ENCODE measurements at places on chromosomes 7 and 10.

GRCh38 chr10:108421266-108421665, 1256.8 kb upstream of the SORCS1 start:
- DNase-seq, result no peak

- no peak for DNase-seq
Measured at GRCh38 chr7:133805426-133805825, 321.7 kb upstream of the LRGUK start.

DNA sequence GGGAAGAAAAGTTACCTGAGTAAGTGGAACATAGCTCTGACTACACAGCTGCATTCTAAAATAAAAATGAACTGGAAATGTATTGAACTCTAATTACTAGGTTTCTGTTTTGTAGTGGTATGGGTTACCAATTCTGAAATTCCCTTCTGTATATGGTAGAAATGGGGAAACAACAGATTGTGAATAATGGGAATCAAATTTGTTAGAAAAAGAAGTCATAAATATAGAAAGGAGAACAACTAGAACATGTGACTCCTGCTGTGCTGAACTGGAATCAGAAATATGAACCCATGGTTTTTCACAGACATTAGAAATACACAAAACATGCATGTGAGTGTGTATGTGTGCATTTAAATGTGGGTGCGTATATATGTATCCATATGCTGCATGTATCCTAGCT, 27.0 kb downstream of the MCMBP start:
- DNase-seq, result no peak

DNA sequence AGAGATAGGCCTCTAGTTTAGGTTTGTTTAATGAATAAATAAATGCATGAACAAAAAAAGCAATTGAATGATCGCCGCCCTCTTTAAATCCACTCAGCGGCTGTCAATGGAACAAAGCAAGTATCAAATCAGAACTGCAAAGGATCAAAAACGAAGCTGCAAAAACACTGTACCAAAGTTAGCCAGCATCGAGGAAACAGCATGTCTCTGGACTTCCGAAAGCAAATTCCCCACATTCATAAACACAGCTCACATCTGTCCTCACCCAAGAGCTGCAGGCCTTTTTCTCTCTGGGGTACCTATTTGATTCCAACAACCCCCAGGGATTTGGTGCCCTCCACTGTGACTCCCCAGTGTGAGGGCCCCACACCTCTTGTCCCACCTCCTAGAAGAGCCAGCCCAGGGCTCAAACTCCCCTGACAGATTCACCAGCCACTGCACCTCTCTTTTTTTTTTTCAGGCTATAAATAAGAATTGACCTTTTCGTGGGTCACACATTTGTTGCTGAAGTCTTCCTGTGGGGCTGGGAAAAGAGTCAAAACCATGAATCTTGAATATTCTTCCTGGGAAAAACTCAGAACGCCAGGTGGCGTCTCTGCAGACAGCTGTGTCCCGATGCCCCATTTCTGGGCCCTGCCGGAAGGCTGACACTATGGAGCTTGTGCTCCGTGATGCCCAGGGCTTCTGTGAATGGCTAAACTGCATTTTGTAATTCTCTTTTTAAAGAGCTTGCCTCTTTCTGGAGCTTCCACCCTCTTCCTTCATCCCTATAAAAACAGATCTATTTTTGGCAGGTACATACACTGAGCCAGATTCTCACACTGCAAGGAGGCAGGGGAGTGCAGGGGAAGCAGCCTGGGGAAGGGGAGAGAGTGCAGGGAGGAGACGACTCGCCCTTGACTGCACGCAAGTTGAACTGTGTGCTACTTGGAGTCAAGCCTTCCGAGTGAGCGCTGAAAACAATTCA, 51.7 kb downstream of the HSPA12A start:
- no peak for DNase-seq

- no peak for DNase-seq
Measured at GRCh38 chr10:29623797-29624196, 11.0 kb downstream of the SVIL start.

GRCh38 chr7:128135159-128135514, 103.9 kb upstream of the LRRC4 start:
- no peak for DNase-seq

DNA sequence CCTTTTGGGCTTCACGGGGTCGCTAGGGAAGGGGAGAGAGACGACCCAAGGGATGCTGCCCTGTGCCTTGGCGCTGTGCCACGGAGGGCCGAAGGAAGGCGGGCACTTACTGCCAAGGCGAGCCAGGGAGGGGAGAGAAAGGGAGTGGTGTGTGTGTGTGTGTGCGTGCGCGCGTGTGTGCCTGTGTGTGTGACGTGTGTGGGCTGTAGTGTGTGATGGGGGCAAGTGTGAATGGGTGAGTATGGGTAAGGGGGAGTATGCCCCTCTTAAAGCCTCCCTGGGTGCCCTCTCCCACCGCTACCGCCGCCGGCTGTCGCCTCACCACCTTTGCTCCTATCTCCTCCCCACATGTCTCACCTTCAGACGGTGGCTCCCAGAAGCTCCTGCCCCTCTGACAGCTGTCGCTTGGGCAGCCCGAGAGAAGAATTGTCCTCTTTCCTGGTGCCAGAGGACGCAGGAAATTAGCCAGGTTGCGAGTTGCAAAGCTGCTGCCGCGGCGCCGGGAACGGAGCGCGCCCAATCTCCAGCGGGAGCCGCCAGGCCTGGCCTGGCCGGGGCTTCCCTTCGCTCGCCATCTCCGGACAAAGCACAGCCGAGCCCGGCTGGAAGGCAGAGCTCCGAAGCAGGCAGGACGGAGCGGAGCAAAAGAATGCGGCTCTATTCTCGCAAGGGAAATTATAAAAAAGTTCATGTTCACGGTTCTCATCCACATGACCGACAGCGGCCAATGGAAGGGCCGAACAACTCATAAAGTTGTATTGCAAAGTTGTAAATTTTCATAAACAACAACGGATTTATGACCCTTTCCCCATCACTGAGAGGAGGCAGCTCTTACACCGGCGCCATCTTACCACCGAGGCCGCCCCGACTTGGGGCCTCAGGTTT, at the start of gene HOXA3:
TSS of gene HOXA3 (minus strand) at position 653 of the 885 bp plus-strand sequence. CDS start 41,943 bp downstream, outside the sequence.
- DNase-seq, result no peak

- DNase-seq, result no peak
Measured at GRCh38 chr10:91521439-91521838, 111.3 kb downstream of the HECTD2 start.

- no peak for DNase-seq
Measured at GRCh38 chr10:44828508-44829142, 82.5 kb upstream of the TMEM72 start.

- no peak for DNase-seq
Measured at GRCh38 chr7:32223721-32224120, 153.5 kb upstream of the PDE1C start.

DNA sequence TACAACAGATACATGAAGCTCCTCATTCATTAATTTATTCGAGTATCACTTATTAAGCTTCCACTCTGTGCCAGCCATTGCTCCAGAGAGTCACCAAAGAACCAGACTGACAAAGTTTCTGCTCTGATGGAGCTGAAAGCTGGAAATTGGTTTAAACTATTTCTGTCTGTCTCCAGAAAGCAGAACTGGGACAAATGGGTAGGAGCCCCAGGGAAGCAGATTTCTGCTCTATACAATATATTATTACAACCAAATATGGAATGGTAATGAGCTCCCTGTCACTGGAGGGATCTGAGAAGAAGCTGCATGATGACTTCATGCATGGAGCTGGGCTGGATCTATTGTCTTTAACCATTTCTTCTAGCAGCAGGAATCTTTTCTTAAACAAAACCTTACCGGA, 165.4 kb upstream of the ADO start:
- no peak for DNase-seq

- no peak for DNase-seq
Measured at GRCh38 chr7:158469396-158470051, 118.1 kb downstream of the PTPRN2 start.

DNA sequence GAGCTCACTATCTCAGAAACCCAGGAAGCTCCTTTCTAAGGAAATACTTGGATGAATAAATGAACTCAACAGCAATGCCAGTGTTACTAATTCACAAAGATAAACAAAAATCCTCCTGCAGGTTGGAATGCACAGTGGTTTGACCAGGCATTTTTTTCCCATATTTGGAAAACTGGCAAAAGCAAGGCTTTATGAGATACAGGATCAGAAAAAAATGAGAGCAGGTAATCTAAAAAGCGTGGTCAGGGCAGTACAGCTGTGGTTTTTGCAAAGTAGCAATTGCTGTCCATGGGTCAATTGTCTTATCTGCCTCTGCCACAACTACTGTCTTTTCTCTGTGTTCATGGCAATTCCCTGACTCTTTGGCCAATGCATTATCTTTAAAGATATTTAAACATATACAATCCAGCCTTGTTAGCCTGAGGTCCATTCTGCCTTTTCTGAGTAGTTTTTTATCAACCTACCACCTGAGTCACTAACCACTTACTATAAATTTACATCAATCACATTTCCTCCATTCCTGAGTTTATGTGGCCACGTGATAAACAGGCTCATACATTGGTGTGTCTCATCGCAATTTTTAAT, 564.5 kb upstream of the IGFBP3 start:
- DNase-seq, result no peak

GRCh38 chr7:3282457-3282856, 18.6 kb upstream of the SDK1 start:
- DNase-seq, result no peak

GRCh38 chr7:18117482-18117881, 89.8 kb upstream of the PRPS1L1 start:
- DNase-seq, result no peak

- no peak for DNase-seq
Measured at GRCh38 chr7:47782022-47782421, 166.2 kb downstream of the PKD1L1 start.

GRCh38 chr10:23718946-23719345, 280.1 kb downstream of the OTUD1 start:
- no peak for DNase-seq

DNA sequence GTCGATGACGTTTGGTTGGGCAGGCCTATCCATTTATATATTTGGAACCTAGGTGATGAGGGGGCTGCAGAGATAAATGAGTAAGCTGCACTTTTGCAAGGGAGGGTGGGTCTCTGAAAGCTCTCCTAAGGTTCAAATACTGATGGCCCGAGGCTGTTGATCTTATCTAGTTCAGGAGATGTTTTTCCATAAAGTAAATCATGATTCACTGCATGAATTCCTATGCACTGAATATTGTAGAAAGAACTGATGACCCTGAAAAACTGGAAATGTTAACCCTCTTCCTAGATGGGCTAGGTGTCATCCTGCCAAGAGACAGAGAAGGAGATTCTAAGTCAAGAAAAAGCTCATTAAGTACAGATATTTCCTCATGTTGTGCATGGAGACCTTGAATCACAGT, 459.9 kb downstream of the PLXNA4 start:
- no peak for DNase-seq

DNA sequence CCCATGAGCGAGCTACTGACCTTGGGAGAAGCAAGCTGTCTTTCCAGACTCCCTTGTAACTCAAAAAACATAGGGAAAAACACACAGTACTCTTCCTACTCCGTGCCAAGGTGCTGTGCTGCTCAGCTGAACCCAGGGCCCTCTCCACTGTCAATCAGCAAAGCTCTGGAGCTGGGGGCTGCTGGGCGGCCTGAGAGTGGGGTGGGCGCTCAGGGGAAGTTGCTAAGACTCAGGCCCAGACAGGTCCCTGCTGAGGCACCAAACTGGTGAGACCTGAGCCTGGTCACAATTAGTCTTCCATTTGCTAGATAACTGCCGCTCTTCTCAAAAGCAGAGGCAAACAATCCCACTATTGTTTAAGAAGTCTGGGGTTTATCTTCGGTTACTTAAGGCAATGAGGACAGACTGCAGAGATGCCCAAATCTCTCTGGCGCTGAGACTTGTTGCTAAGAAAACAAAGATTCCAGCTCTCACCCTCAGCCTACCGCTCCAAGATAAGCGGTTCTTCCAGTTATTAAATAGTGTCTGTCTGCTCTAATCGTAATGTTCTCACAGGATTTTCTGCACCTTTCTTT, 22.0 kb downstream of the STEAP1B start:
- no peak for DNase-seq

DNA sequence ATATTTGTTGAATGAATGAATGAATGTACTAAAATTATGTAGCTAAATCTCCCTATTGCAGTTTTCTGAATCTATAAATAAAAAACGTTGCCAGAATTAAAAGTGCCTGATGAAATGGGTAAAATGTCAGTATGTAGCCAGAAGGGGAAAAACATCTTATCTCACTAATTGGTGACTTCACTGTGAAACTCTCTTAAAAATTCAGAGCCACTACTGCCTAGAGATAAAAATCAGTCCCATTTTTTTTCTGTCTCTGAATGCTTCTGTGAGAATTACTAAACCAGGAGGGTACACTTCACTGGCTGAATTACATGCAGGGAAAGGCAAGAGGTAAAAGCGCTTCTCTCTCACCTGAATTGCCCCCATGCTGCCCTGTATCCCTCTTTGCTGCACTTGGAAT, 69.6 kb upstream of the HPS1 start:
- DNase-seq, result no peak

GRCh38 chr7:41084381-41084780, 618.5 kb downstream of the INHBA start:
- no peak for DNase-seq

DNA sequence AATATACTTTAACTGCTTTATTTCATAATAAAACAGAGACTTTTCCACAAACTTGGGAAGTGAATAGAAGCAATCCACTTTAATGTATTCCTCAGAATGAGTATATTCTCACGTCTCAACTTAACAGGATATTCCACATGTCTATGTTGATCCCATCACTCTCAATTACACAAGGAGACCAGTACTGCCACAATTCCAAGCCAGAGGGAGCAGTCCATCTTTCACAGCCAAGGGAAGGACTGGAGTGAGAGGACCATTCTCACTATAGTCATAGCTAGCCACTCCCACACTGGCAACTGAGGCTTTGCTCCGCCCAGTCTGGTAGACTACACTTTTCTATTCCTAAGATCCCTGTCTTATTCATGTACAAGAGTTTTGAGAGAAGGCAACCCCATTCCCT, 553.9 kb downstream of the CNTNAP2 start:
- no peak for DNase-seq

DNA sequence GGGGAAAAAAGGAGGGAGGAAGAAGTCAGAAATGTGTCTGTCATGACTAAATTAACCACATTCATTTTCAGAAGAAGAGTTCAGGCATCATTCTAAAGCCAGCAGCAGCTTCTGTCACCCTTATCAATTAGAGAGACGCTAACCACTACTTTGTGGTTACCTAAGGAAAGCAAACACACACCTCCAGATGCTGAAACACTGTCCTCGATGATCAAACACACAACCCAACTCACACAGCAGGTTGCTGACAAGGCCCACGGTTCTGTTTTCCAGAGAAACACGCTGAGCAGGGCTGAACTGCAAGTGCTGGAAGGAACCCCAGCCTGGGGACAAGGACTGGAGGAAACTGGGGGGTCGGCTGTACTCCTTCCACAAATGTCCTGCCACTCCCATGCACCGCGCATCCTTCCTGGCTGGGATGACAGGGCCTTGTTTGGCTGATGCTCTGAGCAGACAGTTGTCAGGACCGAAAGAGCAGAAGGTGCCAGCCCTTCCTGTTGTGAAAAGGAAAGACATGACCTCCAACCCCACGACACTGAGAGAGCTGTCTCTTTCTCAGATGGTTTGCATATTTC, 36.6 kb downstream of the PRKCQ start:
- DNase-seq, result peak; percentile 58

DNA sequence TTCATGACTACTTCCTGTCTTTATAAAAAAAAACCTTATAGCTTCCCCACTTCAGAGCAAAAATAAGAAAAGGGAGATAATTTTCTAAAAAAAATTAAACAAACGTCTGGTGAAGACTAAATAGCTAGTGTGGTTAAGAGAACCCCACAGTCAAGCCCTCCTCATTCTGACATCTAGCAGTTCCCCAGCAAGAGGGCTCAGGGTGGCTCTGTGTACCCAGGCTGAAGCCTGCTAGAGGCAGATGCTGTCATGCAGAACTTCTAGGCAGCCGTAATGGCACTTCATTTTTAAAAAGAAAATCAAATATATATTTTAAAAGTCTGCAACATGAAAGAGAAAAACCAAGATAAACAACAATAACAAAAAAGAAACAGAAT, 223.1 kb upstream of the KLF14 start:
- no peak for DNase-seq
